NCI-H2029 treated with DMSO at 0.1 percent for 48 hours (cell line): ENCODE measurements at places on chromosomes 16 and 17.

GRCh38 chr17:49835472-49835871 is 12.4 kb downstream of the TAC4 start:
- no peak for DNase-seq

DNA sequence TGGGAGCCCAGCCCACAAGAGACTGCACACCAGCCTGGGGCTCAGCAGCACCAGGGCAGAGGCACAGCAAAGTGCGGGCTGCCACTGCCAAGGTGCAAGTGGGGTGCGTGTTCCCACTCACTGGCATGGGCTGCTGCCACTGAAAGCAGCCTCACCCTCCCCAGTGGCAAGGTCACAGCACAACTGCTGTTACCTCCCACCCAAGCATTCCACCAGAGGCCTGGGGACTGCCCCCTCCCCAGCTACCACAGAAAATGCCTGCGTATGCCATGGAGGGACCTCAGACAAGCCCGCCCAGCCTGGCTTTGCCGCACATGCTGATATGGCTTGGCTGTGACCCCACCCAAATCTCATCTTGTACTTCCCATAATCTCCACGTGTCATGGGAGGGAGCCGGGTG is 33.1 kb downstream of the MEAK7 start:
- no peak for DNase-seq

DNA sequence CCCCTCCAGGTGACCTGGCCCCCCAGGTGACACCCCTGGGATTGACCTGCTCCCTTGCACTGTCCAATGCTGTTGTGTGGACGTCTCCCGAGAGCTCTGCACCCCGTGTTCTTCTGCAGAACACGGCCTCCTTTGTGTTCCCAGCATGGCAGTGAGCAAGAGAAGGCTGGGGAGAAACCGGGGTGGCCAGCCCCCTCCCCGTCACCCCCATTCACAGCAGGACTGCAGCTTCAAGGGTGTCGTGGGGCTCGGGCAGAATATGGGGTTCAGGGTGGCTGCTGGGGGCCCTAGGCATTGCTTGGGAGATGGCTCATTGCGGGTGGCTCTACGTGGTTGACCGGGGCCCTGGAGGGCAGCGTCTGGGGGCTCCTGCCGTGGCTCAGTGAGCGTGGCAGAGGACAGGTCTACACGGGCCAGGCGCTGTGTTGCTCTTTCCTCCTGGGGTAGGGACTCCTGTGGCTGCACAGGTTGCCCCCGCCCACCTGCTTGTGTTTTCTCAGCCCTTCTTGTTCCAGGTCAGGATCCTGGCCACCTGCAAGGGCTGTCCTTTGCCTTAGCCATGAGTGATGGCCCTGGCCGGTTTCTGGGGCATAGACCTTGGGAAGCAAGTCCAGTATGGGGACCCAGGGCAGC is 12.5 kb downstream of the GSE1 start:
- no peak for DNase-seq

GRCh38 chr17:38542286-38542685 is 63.5 kb downstream of the SRCIN1 start:
- no peak for DNase-seq

DNA sequence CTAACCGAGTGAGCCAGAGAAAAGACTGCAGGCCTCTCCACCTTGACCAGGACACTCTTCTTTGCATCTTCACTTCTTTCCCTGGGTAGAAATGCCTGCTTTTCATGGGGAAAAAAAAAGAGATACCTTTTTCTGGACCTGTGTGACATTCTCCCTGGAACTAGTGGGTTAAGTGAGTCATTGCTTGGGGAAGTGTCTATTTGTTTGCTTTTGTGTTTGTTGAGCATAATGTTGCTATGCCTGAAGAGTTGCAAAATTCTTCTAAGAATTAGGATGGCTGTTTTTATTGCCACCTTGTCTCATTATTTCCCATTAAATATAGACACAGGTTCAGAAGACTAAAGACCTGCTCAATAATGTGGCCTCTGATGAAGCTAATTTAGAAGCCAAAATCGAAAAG is 18.8 kb downstream of the CLUAP1 start:
- no peak for DNase-seq

DNA sequence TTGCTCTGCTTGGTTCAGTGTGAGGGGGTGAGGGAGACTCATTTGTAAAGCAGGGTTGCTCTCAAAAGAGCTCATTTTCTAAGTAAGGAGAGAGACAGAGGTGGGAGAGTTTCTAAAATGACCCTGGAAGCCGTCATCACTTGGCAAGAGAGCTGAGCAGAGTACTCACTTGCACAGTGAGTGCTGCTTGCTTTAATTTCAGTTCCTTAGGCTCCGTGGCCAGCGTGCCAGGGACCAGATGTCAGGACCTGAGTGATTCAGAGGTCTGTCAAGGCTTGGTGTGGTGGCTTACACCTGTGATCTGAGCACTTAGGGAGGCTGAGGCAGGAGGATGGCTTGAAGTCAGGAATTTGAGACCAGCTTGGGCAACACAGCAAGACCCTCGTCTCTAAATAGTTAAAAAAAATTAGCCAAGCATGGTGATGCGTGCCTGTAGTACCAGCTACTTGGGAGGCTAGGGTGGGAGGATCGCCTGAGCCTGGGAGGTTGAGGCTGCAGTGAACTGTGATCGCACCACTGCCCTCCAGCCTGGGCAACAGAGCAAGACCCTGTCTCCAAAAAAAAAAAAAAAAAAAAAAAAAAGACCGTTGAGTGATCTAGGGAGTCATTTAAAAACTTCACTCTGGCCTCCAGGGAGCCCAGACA is 10.7 kb downstream of the ZNF205 start:
- DNase-seq: no peak

- no peak for DNase-seq
Observed at GRCh38 chr16:52357711-52358110, 189.2 kb downstream of the TOX3 start.

- DNase-seq: no peak
Observed at GRCh38 chr17:4499431-4500190, 930 bp downstream of the SPNS2 start.

- peak; percentile 31 for DNase-seq
Observed at GRCh38 chr17:50593321-50593720, 32.8 kb downstream of the CACNA1G start.

- no peak for DNase-seq
Observed at GRCh38 chr17:63042256-63042812, 76.3 kb downstream of the TANC2 start.

- no peak for DNase-seq
Observed at GRCh38 chr17:27771586-27771985, 28.7 kb downstream of the NOS2 start.

GRCh38 chr17:80529904-80530292 is 14.7 kb upstream of the RPTOR start:
- DNase-seq: no peak

DNA sequence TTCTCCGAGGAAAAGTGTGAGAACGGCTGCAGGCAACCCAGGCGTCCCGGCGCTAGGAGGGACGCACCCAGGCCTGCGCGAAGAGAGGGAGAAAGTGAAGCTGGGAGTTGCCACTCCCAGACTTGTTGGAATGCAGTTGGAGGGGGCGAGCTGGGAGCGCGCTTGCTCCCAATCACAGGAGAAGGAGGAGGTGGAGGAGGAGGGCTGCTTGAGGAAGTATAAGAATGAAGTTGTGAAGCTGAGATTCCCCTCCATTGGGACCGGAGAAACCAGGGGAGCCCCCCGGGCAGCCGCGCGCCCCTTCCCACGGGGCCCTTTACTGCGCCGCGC is at the start of gene ERBB2:
ERBB2 (plus strand) TSS at position 247 of the 330 bp plus-strand sequence. CDS start 175 bp downstream, outside the sequence.
- DNase-seq: no peak

- no peak for DNase-seq
Observed at GRCh38 chr16:76897816-76898215, 293.2 kb upstream of the MON1B start.

GRCh38 chr17:71349908-71350600 is 770.8 kb upstream of the SOX9 start:
- DNase-seq: no peak

- DNase-seq: no peak
Observed at GRCh38 chr16:53257001-53257400, 177.3 kb upstream of the RBL2 start.

DNA sequence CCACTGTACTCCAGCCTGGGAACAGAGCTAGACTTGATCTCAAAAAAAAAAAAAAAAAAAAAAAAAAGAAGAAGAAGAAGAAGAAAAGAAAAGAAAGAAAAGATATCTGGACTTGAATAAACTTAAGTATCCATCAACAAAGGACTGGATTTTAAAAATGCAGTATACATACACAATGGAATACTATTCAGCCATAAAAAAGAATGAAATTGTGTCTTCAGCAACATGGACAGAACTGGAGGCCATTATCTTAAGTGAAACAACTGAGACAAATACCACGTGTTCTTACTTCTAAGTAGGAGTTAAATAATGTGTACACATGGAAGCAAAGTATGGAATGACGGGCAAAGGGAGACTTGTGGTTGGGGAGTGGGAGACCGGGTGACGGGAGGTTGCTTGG is 40.1 kb upstream of the MNT start:
- DNase-seq: no peak

- no peak for DNase-seq
Observed at GRCh38 chr16:4384509-4384942, 12.9 kb downstream of the VASN start.

DNA sequence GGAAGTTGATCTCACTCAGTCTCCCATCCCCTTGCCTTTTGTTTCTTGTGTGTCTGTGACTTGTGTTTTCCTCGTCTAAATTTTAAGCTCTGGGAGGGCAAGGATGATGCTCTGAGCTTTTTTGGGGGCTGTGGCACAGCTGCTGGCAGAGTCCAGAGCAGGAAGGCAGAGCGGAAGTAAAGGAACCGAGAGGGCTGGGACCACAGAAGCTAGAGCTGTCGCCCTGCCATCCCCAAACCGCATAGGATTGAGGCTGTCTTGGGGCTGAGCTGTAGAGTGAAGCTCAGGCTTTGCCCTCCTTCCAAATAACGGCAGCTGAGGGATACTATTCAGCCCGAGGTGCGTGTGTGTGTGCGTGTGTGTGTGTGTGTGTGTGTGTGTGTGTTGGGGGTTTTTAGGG is 3.8 kb upstream of the DNAH2 start:
- no peak for DNase-seq

DNA sequence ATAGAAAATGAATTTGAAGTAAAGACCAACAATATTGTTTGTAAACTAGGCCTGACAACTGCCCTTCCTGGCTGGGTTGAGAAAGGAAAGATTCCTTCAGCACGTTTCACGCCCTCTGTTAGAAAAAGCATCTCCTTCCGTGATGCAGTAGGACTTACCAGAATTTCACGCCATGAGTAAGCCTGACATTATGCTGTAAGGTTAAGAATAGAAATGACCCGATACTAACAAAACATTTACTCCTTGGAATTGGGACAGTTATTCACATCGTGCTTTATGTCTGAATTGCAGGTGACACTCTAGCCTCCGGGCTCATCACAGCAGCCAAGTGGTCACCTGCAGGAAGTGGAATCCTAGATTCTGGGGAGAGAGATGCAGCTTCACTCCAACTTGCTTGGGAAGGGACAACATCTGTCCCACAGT is 17.5 kb downstream of the MARCHF10 start:
- DNase-seq: peak; percentile 21

DNA sequence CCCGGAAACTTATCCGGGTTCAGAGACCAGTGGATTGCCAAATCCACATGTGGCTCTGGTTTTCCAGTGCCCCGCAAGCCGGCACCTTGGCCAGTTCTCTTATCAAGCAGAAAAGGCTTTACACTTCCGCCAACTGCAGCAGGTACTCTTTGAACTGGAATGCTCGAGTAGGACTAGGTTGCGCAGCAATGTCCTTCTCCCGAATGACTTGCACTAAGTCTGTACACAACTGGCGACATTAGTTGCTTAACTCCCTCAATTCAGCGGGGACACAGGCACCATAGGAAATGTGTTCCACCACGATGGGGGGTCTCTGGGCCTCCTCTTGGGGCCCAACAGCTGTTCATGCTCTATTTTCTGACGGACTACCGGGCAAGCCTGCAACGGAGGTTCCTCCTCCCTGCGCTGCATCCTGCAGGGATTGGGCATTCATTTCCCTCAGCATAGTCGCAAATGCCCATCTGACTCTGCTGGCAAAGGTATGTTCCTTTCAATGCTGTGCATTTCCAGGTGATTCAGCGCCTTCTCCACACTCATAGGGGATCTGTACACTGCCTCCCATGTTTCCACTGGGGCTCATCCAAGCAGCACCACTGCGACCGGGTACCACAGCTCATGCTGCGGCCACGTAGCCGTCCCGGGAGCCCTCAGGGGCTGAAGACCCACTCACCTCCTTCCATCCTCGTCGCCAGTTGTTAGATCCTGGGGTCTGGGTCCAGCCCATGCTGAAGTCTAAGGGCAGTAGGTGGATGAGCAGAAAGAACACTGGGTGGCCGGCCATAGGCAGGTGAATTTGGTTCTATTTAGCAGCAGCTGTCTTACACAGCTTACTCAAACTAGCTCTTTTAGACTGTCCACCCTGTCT is 34.2 kb upstream of the APPBP2 start:
- no peak for DNase-seq

DNA sequence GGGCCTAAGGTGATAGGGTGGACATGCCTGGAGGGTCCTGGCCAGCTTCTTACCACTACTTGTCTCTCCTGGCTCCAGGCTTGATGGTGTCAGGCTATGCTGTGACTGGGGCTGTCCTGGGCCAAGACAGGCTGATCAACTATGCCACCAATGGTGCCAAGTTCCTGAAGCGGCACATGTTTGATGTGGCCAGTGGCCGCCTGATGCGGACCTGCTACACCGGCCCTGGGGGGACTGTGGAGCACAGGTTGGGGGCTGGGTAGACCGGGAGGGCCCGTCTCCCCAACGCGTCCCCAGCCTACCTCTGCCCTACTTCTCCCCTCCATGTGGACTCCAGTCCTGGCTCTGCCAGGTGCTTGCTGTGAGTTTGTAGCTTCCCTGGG is 4.5 kb downstream of the SPATA20 start:
- DNase-seq: no peak

GRCh38 chr17:33260638-33261037 is 32.5 kb downstream of the ASIC2 start:
- no peak for DNase-seq

DNA sequence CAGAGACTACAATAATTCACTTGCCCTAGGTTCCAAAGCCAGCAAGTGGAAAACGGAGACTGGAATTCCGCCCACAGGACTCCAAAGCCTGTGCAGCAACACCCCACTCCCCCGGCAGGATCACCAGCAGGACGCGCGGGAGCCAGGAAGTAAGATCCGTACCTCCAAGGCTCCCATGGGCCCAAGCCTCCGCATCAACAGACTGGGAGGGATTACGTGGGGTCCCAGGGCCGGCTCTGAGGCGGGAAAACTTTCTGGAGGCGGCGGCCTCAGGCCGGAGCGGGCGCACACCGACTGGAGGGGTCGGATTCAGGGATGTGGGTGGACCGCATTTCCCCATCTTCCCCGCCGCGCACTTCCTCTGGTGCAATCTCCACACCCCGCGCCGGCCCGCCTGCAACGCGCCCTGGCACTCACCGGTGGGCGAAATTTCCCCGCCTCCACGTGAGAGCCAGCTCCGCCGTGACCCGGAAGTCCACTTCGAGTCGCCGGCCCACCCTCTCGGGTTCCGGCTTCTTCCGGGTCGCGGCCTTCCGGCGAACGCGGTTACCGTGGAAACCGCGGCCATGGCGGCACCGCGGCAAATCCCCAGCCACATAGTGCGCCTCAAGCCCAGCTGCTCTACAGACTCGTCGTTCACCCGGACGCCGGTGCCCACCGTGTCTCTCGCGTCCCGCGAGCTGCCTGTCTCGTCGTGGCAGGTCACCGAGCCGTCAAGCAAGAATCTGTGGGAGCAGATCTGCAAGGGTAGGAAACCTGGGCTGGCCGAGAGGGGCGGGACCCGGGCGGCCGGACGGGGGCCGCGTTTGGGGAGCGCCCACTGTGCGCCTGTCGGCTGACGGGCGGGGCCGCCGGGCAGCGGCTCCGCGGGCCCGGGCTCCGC is at the start of the genes IQCK and KNOP1:
IQCK (plus strand) TSS at position 531 of the 883 bp plus-strand sequence; CDS start at position 567, 36 bp downstream.
KNOP1 (minus strand) TSS at position 487 of the 883 bp plus-strand sequence. CDS start 3,192 bp downstream, outside the sequence.
- peak; percentile 51 for DNase-seq
